ENCODE measurements at places on chromosomes 5 and 9.

DNA sequence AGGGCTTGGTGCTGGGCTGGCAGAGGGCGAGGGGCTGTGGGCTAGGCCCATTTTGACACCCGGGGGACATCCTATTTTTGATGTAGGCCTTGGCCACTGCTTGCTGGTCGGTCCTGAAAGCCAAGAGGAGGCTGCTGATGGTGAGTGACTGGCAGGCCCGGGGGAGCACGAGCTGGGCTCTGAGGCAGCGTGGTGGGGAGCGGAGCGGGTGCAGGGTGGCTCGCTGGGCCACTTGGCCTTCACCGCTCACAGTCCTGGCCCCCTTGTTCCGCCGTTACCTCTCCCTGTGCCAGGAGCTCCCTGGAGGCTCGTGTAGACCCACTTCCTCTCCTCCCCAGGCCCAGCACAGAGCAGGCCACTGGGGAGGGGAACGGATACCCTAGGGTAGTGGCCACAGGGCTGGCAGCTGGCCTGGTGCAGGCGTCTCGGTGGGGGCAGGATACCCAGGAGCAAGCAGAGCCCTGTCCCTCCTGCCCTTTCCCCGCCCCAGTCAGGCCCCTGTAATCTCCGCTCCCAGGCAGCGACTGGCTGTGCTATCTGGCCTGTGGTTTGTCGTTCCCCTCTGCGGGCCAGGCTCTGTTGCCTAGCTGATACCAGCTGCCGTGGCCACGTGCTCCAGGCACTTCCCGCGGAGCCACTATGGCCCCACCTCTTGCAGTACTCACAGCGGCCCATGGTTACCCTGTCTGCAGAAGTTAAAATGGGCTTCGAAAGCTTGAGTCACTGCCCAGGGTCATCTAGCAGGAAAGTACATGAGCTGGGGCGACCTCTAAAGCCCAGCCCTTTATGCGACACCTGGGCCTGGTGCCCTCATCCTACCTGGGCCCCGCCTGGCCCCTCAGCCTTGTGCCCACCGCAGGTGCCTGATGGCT lies 11.7 kb upstream of the DOLPP1 start:
- no peak for DNase-seq

DNA sequence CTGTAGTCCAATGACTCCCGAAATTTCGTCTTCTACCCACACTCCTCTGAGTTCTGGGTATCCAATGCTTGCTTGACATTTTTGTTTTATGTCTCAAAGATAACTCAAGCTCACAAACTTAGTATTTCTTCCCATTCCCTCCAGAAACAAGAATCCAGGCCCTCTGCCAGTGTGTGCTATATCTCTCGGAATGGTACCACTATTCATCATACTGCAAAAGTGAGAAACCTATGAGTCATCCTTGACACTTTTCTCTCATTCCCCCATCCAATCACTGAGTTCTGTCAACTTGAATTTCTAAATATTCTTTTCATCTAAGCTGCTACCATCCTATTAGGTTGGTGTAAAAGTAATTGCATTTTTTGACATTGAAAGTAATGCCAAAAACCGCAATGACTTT lies 9.8 kb downstream of the SLC12A2 start:
- DNase-seq, result no peak

DNA sequence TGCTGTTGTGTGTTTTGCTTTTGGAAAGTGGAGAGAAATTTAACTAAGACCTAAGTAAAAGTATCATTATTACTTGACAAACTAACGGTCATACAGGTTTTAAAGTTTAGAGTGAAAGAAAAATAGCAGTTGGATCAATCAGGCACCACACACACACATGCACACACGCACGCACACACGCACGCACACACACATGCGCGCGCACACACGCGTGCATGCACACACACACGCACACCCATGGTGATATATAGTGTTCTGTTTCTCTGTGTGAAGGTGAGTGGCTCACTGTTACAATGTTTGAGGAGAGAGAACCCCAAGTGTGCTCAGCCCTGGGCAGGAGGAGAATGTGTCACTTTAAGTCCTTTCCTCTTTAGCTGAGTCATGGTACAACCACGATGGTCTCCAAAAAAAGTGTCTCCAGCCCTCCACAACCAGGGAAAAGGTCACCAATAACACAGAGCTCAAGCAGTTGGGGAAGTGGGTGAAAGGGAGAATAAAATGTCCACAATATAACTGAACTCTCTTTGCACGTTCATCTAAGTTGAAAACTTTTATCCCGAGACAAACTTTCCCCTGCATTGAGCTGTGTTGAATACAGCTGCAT lies 3.2 kb downstream of the ZNF366 start:
- DNase-seq, result no peak

DNA sequence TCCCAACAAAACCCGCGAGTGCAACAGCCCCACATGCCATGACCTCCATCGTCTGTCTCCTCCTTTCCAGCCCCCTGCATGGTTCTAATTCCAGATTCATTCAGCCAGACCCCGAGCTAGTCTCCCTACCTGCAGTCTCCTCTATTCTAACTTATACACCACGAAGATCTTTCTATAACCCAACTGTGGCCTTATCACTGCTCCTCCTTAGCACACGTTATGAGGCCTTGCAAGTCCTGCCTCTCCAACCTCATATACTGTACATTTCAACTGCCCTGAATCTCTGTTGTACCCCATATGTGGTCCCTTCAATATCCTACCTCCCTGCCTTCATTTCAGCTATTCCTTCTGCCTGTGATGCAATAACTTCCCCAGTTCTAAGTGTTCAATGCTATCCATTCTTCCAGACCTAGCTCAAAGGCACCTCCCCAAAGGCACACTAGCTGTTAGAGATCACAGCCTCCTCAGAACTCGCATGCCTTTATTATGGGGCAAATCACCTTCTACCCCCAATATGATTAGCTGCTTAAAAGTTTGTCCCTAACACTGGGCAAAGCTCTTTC lies 215.1 kb upstream of the TRIM32 start:
- no peak for DNase-seq

DNA sequence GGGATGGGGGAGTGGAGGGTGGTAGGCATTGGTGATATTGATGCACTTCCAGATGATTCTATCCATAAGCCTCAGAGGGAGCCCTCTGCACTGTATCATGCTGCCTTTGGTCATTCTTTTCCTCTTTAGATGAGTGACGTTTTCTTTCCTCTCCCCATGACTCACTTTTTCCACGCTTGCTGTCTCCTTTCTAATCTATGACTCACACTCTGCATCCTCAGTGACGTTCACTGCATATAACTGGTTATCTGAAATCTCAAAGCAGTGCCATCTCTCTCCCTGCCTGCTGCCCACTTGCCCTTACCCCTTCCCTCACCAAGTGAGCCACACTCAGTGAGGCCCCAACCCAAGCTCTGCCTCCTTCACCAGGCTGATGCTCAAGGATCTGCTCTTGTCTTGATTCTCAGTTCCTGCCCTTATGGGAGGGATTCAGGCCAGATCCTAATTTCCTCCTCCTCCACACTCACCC lies 31.6 kb downstream of the PTGS1 start:
- DNase-seq, result no peak

Data from cerebellar cortex (tissue), 1 donor.